Activated CD8-positive, alpha-beta memory T cell treated with anti-CD3 and anti-CD28 coated beads for 4 hours (primary cell): ENCODE measurements at places on chromosomes 16 and 17.

DNA sequence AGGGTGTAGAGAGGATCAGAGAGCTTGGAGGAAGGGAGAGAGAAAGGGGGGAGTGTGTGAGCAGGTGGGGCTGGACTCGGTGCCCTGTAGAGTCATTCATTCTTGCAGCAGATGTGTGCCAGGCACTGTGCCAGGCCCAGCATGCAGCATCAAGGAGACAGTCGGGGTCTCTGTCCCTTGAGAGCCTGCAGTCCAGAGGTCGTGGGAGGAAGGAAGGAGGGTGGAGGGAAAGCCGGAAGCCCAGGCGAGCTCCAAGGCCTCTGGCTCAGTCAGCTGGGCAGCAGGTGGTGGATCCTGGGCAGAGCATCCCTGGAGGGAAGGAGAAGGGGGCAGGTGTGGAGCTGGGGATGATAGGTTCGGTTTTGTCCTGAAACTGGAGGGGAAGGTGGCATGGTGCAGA lies 27.5 kb downstream of the EPN2 start:
- no peak for DNase-seq

DNA sequence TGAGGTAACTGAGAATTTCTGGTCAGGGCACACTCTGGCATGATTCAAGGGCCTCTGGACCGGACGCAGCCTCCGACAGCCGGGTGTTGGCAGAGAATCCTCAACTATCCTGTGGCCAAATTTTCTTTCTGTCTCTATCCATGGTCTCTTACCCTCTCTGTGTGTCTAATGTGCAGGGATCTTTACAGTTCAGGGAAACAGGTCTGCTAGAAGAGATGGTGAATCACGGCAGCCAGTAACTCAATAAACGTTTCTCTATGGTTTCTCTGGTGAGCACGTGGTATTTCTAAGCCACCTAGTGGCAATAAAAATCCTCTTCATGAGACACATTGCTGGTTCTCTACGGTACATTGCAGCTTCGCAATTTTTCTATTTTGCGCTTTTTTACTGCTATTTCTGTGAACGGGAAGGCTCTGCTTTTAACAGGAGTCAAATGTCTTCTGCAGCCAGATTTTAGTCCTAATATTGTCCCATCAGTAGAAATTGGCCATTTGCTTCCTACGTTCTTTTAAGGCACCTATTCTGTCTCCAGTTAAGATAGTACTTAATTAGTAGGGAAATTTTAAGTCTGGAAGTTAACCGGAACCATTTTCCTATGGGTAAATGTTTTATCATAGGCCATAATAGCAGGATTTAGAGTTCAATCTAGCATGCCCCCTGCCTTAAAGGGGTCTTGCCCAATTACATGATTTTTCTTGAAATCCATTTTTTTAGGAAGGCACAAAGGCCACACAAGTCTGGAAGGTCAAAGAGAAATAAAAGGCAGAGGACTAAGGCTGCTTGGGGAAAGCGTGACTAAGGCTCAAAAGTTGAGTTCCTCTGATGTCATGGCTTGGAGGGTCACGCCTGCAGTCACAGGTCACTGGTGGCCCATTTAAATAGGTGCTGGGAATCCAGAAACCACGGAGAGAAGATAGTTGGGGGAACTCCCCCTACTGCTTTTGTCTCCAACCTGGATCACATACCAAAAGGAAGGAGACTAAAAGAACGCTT lies 31.5 kb downstream of the QPRT start:
- no peak for DNase-seq

DNA sequence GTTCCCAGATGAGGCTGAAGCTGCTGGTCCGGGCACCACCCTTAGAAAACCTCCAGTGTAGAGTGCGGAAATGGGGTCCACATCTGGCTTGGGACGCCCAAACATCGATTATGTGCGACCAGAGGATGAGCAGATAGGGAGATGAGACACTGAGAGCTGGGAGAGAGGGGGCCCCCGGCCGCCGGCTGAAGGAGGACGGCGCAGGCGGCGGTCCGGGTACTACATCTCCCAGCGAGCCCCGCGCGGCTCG lies 182 bp upstream of the SPECC1 start:
- no peak for DNase-seq

DNA sequence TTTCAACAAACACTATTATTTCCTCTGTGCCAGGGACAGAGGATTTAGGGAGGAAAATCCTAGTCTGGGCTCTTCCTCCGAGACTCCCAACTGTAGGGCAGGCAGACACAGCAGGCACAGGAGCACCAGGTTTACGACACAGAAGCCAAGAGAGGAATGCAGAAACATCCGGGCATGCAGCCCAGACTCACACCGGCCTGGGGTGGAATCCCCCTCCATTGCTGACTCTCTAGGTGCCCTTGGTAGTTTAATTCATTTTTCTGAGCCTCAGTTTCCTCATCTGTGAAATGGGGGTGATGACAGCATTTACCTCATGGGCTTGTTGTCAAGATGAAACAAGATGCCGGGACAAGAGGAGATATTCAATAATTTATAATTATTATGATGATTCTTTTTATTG lies 14.9 kb downstream of the CA4 start:
- DNase-seq, result no peak

GRCh38 chr16:72021043-72021442 lies 12.5 kb downstream of the DHODH start:
- DNase-seq, result no peak

- no peak for DNase-seq
These were observed 445.3 kb upstream of the TOM1L1 start for GRCh38 chr17:54455251-54455868.

DNA sequence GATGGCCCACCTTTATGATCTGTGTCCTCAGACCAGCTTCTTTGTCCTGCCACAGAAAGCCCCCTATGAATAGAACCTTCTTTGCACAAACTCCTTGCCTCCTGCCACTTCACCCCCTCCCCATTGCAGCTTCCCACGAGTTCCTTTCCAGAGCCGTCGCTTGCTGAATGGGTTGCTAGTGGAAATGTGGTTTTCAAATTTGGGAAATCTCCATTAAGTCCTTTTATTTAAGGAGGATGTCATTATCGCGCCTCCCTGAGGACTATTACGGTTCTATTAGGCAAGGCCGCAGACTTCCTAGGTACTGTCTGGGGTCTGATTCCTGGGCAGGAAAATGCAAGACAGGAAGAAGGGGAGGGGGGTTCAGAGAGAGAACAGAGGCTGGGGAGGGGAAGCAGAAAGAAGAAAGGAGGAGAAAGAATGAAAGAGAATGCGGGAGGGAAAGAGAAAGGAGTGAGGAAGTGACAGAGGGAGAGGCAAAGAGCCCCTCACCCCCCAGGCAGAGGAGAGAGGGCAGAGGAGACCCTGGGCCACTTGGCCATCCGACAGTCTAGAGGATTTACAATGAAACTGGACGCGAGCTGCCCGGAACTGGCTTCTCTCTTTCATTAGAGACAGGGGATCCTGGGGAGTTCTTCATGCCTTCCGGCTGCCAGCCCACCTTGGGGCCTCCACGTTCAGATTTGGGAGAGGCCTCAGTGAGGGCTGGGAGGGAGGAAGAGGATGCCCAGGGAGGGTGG lies 31.7 kb upstream of the ETV4 start:
- DNase-seq, result no peak

DNA sequence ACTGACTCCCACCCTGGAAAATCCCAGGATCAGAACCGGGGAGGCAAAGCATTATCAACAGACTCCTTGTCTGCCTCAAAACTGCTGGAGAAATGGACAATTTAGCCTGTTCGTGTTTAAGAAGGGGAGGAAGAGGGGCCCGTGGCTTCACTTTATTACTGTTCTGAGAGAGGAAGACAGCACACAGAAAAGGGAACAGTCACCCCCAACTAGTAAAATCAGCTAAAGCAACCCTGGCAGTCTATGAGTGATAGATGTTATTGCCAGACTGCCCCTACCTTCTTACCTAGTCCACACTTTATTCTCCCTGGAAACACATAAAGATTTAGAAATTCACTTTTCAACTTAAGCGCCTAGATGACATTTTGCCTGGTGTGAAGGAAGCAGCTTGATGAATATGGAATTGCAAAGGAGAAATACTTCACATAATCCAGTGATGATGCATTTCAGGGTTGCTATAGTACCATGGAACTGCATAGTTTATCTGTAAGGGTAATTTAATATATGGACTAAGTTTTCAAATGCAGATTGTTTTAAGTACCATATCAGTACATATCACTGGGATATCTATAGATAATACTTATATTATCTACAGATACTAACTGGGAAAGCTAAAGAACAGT lies 36.9 kb upstream of the TRAP1 start:
- no peak for DNase-seq

- DNase-seq, result no peak
These were observed 17.9 kb upstream of the TANGO6 start for GRCh38 chr16:68825427-68825826.

- DNase-seq, result no peak
These were observed 38.7 kb upstream of the AQP8 start for GRCh38 chr16:25177831-25178688.

DNA sequence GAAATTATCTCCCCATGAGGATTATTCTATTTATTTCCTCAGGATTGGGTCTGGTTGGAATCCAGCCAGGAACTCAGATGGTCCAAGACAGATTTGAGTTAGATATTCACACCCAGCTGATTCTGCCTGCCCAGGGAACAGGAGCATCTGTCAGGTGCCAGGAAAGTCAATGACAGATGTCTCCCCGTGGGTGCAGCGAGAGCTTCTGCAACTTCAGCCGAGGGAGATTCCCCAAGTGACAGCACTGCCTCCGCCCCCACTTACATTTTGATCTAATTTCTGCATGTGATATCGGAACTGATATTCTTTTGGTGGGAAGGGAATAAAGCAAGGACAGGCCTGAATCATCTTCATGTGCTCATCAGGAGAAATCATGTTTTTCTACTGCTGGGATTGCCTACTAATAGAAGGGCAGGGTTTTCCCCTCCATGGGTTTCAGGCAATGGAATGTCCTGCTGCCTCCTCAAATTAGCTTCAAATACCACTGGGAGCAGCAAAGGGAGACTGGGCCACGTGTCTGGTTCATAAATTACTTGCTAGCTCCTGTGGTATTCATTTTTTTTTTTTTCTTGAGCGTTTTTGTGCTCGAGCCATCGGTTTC lies 15.7 kb upstream of the DHX8 start:
- DNase-seq, result no peak

DNA sequence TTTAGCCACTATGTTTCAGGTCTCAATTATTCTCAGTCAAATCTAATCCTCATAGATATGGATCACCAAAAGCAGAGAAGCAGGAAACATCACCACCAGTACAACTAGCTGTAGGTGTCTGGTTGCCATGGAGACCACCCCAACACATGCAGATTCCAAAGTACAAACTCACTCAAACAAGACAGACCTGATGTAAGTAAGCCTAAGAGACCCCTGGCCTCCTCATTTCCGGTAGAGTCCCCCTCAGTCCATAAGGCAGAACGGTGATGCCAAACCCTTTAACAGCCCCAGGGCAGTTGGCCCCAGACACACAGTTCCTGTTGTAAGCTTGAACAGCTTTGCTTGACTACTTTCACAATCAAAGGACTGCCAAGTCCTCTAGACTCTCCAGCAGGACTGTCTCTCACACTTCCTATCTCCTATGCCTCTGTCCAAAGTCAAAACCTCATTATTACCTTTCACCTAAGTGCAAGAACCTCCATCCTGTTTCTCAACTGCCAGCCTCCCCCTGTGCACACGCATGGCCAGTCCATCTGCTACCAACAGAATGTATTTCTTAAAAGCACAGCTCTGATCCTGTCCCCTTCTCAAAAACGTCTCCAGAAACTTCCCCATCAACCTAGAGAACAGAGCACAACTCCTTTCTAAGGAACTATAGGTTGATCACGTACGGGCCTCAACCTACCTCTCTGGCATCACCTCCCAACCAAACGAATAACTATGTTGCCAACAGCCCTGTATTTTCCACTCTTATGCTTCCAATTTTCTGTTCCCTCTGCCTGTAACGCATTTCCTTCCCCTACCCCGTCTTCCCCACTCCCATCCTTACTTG lies 23.9 kb downstream of the SLC39A11 start:
- no peak for DNase-seq

DNA sequence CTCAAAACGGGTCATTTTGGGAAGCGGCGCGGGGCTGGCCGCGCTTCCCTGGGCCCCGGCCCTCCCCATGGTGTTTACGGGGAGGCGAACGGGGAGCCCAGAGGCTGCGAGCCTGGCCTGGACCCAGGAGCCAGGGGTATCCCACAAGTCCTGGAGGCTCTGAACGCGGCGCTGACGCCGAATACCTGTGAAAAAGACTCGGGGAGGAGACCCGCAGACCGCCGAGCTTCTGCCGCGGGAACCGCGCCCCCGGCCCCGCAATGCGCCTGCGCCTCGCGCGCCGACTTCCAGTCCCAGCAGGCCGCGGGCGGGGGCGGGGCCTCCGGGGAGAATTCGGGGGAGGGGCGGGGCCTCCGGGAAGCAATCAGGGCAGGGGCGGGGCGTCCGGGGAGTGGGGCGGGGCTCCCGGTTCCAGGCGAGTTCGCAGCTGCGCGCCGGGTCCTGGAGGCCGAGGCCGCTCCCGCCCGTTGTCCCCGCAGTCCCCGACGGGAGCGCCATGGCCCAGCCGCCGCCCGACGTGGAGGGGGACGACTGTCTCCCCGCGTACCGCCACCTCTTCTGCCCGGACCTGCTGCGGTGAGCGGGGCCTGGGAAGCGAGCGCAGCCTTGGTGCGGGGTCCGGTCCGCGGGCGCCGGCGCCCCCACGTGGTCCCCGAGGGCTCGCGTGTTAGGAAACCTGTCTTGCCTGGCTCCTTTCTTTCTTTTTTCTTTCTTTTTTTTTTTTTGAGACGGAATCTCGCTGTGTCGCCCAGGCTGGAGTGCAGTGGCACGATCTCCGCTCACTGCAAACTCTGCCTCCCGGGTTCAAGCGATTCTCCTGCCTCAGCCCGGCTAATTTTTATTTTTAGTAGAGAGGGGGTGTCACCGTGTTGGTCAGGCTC lies at the start of gene DECR2:
Gene DECR2 (plus strand): TSS at position 418 of the 881 bp plus-strand sequence. CDS start 79 bp downstream, at position 497.
- DNase-seq, result peak; percentile 95

DNA sequence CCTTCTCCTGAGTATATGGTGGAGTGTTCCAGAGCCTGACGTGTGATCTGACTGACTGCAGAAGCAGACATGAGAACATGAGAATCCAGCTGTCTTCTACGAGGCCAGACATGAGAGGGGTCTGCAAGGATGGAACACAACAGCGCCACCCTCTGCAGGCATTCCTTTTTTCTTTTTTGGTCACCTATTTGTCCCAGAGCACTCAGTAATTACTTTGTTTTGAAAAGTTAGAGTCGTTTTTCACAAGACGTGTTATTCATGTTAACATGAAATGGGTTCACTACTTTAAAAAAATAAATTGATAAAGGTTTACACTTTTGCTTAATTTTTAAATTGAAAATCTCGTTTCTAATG lies 43.8 kb upstream of the ATP2A3 start:
- no peak for DNase-seq

DNA sequence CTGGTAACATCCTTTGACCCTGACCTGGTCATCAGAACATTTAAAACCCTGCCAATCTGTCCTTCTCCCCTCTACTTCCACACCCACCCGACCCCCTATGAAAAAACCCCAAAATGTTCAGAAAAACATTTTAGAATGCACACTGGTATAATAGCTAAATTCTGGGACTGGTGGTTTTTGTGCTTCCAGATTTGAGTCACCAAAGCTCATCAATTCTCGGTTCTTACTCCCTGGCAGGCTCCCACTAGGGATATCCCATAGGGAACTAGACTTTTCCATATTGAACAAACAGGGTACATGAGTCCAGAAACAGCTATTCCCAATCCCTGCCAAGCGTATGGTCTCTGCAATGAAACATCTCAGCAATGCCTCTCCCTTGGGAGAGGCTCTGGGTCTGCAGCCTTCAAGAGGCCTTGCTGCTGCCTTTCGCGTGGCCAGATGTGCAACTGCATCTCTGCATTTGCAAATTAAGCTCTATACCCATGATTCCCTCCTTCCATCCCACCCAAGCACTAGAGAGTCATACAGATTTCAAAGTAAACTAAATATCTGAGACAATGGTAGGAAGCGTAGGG lies 67.7 kb downstream of the SMG6 start:
- DNase-seq, result no peak
